Activated naive CD8-positive, alpha-beta T cell treated with anti-CD3 and anti-CD28 coated beads, Interleukin-2, amount 50 U/mL, for 24 hours (primary cell): ENCODE measurements at places on chromosomes 7 and 10.

GRCh38 chr7:94039368-94040035 lies 35.3 kb upstream of the BET1 start:
- no peak overlapping the region for H3K27ac ChIP-seq
- no peak overlapping the region for H3K4me3 ChIP-seq
- no peak for DNase-seq

GRCh38 chr7:751826-752225 lies 24.7 kb upstream of the PRKAR1B start:
- DNase-seq, result no peak
- H3K4me3 ChIP-seq, result no peak overlapping the region
- peaks cover 32% of the 10 kb centered on the region for H3K36me3 ChIP-seq
- no peak overlapping the region for H3K27ac ChIP-seq
- H3K27me3 ChIP-seq, result no peaks in the 10 kb centered on the region

DNA sequence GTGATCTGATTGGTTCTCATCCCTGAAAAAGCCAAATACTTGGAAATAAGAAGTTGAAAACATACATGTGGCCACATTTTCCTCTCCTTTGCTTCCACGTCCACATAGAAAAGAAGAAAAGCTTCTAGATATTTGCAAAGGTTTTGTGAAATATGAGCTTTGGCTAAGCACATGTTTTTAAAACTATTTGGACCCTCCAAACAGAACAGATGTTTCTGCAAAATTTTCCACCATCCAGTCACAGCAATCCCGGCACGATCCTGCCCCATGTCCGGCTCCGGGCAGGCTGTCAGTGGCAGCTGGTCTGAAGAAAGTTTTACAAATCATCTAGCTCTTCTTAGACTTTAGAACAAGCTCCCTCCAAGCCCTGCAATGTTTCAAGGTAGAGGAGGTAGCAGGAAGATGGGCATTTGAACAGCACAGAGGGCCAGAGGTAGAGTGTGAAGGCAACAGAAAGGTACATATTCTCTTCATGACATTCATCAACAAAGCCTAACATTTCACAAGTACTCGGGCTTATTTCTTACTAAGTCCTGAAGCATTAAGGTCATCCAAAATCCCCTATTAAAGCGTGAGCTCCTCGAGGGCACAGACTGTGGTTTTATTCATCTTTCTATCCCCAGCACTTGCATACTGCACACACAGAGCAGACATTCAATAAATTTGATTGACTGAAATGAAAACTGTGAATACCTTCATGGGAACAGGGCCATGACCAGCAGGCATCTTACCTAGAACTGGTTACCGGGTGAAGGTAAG lies 110.1 kb downstream of the JAZF1 start:
- peaks cover 6% of the 10 kb centered on the region for H3K4me1 ChIP-seq
- H3K36me3 ChIP-seq, result no peaks in the 10 kb centered on the region
- no peaks in the 10 kb centered on the region for H3K27me3 ChIP-seq
- H3K27ac ChIP-seq, result no peak overlapping the region

- no peaks in the 10 kb centered on the region for H3K27me3 ChIP-seq
- no peak for DNase-seq
- H3K36me3 ChIP-seq, result no peaks in the 10 kb centered on the region
- H3K27ac ChIP-seq, result no peak overlapping the region
- H3K4me1 ChIP-seq, result peaks cover 6% of the 10 kb centered on the region
Measured at GRCh38 chr10:31999070-31999660, 57.1 kb downstream of the KIF5B start.

DNA sequence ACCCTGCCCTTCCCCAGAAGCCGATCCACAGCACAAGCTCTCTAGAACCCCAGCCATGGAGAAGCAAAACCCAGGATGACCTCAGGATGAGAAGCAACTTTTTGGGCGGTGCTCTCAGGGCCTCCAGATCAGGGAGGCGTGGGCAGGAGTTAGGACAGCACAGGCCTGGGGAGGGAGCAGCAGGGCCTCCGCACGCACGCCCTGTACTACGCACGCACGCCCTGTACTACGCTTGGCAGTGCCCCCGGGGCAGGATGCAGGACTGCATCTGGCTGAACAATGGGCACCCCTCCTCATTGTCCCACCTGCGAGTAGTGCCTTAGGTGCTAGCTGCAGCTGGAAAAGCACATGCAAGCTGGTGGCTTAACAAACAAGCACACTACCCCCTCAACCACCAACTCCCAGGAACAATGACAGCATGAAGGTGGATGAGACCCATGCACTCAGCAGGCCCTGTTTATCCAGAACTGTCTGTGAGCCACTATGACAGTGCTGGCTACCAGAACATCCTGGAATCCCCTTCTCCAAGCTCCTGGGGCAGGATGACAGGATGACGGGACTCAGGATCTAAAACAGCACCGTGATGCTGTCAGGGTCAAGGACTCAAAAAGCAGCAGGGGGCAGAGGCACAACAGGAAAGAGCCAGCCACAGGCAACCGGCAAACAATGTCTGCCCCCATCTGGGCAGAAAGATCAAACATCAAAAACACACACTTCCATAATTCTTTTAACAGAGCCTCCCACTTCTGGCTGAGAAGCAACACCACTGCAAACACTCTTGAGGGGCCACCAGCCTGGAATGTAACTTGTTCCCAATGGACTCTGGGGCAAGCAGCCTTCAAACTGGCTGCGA lies 11.8 kb downstream of the PODXL start:
- no peak overlapping the region for H3K4me3 ChIP-seq
- H3K27me3 ChIP-seq, result no peaks in the 10 kb centered on the region
- H3K4me1 ChIP-seq, result no peaks in the 10 kb centered on the region

DNA sequence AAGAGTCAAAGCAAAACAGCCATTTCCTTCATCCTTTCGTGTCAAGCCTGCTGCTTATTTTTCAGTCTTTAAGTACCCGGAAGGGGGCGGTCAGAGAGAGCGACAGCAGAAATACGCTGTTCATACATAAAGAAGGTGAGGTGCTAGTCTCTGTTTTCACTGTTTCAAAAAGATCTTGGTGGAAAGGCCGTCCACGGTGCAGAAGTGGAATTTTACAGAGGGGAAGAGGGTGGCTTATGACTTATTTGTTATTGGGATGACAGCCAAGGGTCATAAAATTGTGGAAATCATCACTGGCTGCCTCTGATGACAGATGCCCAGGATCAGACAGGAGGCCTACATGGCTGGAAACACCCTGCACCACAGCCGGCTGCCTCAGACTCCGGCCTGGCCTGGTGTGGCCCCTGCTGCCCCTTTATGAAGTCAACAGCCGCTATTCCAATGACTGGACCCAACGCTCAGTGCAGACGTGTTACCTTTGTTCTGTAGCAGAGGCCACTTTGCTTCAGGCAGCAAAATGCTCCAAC lies 57.0 kb downstream of the HIPK2 start:
- peaks cover 9% of the 10 kb centered on the region for H3K36me3 ChIP-seq
- peaks cover 15% of the 10 kb centered on the region for H3K4me1 ChIP-seq
- no peak overlapping the region for H3K27ac ChIP-seq
- no peak overlapping the region for H3K4me3 ChIP-seq
- DNase-seq, result no peak
- H3K27me3 ChIP-seq, result no peaks in the 10 kb centered on the region

DNA sequence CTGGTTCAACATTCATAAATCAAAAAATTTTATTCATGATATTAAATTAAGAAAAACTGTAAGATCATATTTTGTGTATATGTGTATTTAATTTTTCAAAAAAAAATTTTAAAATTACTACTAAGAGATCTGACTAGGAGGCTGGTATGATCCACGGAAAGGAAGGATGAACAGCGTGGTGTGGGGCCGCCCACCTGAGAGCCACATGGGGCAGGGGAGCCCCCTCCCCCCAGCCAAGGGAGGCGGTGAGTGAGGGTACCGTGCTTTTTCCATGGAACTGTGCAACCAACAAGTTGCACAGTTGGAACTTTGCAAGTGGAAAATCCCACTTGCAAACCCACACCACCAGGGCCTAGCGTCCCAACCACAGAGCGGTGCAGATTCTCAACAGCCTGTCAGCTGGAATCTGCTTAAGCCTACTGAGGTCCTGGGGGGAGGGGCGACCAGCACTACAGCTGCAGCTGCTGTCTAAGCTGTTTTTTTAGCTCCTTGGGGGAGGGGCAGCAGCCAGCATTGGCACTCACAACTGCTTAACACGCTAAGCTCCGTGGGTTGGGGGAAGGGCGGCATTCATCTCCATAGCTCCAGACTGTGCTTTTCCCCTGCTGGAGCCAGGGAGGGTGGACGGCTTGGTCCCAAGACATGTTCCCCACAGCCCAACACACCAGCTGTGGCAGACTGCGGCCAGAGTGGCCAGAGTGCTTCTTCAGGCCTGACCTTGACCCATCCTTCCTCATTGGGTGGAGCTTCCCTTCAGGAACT lies 94.2 kb upstream of the IGFBP3 start:
- H3K27me3 ChIP-seq, result no peaks in the 10 kb centered on the region
- H3K27ac ChIP-seq, result no peak overlapping the region
- no peak for DNase-seq
- no peak overlapping the region for H3K4me3 ChIP-seq

DNA sequence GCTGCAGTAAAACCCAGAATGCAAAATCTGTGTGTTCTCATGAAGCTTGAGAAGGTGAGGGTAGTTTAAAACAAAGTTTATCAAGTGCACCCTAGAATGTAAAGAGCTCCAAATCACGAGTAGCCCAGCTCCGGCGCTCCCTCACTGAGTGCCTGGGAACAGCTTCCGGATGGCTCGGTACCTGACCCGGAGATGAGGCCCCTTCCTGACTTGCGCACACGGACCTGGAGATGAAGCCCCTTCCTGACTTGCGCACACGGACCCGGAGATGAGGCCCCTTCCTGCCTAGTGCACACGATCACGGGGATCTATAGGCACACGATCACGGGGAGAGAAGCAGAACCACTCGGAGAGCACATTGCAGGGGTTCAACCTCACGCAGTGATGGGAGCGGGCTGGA lies 322.1 kb upstream of the RNF32 start:
- no peak for DNase-seq
- peaks cover 12% of the 10 kb centered on the region for H3K27me3 ChIP-seq
- H3K4me3 ChIP-seq, result no peak overlapping the region
- no peaks in the 10 kb centered on the region for H3K4me1 ChIP-seq
- no peaks in the 10 kb centered on the region for H3K36me3 ChIP-seq

- no peak for DNase-seq
- H3K27ac ChIP-seq, result no peak overlapping the region
- no peaks in the 10 kb centered on the region for H3K27me3 ChIP-seq
- peaks cover 14% of the 10 kb centered on the region for H3K4me1 ChIP-seq
- no peaks in the 10 kb centered on the region for H3K36me3 ChIP-seq
Measured at GRCh38 chr10:88042160-88043100, 179.0 kb downstream of the PTEN start.

DNA sequence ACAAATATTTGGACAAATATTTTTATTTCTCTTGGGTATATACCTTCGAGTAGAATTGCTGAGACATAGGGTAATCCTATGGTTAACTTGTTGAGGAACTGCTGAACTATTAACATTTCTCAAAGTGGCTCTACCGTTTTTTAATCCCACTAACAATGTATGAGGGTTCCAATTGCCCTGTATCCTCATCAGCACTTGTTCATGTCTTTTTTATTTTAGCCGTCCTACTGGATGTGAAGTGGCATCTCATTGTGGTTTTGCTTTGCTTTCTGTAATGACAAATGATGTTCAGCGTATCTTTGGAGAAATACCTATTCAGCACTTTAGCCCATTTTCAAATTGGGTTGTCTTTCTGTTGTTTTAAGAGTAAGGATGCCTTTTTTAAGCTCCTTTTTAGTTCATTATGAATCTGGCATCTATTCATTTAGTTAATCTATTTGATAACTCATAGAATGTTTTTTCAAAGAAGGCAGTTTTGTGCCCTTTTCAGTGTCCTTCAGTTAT lies 40.0 kb downstream of the MCU start:
- no peak overlapping the region for H3K4me3 ChIP-seq
- no peak overlapping the region for H3K27ac ChIP-seq
- no peaks in the 10 kb centered on the region for H3K27me3 ChIP-seq
- peaks cover 22% of the 10 kb centered on the region for H3K4me1 ChIP-seq
- H3K36me3 ChIP-seq, result peaks cover 5% of the 10 kb centered on the region
- DNase-seq, result no peak

DNA sequence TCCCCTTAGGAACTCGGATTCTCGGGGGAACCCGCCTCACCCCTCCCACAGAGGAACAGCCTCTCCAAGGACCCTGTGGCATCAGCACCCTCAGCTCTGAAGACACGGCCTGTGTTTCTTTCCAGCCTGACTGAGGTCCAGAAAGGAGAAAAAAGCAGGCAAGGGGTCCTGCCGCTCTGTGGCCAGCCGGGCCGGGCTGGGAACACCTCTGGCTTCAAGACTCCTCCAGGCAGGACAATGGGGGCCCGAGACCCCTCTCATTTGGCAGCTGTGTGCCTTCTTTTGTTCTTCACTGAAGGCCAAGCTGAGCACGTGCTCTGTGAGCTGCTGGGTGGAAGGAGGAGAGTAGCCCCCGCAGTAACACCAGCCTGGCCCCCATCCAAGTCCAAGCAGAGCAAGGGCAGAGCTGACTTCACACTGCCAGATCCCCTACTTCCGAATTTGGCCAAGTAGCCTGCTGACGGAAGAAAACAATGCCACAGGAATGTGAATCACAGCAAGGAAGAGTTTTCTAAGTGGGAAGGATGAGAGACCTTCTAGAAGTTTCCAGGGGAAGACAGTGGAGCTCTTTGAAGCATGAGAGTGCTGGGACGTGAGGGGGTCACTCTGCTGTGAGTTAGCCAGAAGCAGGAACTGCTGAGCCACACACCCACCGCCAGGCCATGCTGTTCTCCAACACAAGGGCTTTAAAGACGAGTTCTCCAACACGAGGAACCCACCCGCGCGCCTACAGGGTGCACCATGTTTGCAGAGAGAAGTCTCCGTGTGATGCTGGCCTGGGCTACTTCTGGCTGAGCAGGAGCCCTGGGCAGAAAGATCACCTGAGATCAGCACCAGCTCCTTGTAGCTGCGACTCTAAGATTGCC lies 3.1 kb downstream of the CNPY1 start:
- H3K4me3 ChIP-seq, result no peak overlapping the region
- DNase-seq, result no peak
- H3K4me1 ChIP-seq, result no peaks in the 10 kb centered on the region
- no peak overlapping the region for H3K27ac ChIP-seq
- peaks cover 14% of the 10 kb centered on the region for H3K27me3 ChIP-seq
- H3K36me3 ChIP-seq, result no peaks in the 10 kb centered on the region

DNA sequence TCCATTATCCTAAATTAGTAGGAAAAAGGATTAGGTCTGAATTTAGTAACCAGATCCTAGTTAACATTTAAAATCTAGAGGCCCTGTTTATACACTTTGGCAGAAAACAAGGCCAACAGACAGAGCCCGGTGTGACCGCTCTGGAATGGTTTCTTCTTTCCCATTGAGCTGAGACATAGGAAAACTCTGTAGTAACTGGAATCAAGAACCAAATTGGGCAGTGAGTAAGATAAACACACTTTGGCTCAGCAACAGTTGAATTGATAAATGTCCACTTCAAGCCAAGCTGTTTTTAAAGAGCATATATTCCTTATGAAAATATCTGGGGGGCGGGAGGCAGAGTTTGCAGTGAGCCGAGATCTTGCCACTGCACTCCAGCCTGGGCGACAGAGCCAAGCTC lies 343.7 kb upstream of the SEMA3A start:
- H3K27me3 ChIP-seq, result no peaks in the 10 kb centered on the region
- H3K4me3 ChIP-seq, result no peak overlapping the region
- no peaks in the 10 kb centered on the region for H3K4me1 ChIP-seq

- H3K4me3 ChIP-seq, result no peak overlapping the region
- no peak for DNase-seq
- H3K36me3 ChIP-seq, result peaks cover 2% of the 10 kb centered on the region
- H3K27me3 ChIP-seq, result peaks cover 41% of the 10 kb centered on the region
Measured at GRCh38 chr7:106394526-106394925, 109.7 kb upstream of the NAMPT start.
